ENCODE measurements at places on chromosomes 11 and 22.
A peak's percentile ranks its signal among the peaks of the same experiment; 100 is the strongest.

DNA sequence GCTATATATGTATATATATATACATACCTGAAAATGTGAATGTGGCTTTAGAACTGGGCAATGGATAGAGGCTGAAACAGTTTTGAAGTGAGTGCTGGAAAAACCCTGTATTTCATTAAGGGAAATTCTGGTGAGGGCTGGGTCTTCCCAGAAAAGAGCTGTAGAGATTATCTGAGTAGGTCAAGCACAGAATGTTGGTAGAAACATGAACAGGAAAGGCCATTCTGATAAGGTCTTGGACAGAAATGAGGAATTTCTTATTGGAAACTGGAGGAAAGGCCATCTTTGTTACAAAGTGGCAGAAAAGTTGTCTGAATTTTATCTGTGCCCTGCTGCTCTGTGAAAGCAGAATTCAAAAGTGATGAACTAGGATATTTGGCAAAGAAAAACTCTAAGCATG, 25.4 kb downstream of the RTL6 start:
- no peak for DNase-seq

GRCh38 chr22:50014655-50015401, 2.3 kb upstream of the IL17REL start:
- DNase-seq, result no peak

DNA sequence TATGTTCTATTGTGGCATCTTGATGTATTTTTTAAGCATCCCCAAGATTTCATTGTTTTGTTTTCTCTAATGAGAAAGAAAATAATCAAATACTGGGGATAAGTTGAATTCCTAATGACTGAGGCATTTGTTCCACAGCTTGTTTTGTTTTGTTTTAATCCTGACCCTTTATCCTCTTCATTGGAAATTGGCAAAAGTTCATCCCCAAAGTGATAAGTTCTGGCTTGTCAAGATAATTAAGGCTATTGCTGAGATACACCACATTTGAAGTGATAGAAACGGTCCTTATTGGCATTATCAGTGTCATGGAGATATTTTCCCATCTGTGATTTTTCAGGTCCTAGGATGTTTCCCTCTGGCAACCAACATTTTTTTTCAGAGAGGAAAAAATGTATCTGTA, 65.0 kb downstream of the SLC36A4 start:
- DNase-seq, result no peak

GRCh38 chr11:36452236-36452940, 57.7 kb downstream of the TRAF6 start:
- DNase-seq, result peak; percentile 82

DNA sequence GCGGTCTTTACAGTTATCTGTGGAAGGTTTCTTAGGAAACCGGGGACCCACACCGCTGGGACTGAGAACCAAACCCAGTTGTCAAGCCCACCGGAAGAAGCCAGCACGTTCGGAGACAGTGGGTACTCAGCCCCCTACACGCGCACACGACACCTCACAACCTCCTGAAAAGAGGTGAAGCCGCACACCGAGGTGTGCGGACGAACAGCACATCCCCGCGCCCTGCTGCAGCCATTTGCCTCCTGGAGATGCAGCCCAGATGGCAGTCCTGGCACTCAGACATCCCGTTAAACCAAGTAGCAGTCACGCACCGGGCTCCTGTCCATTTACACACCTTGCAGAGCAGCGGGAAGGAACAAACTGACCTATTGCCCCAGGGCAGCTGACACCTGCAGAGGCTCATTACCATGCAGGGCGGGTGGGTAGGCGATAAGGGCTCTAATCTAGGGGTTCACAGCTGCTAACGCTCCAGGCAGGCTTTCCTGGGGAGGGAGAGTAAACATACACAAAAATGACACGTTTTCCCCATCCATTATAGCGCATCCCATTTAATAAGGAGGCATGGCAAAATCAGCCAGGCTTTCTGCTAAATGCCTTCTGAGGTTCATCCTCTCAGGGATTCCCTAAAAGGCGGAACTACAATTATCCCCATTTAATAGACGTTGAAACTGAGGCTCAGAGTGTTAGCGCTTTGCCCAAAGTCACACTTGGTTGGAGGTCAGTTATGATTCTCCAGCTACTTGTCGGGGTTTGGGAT, 864 bp upstream of the EHBP1L1 start:
- DNase-seq, result peak; percentile 57

DNA sequence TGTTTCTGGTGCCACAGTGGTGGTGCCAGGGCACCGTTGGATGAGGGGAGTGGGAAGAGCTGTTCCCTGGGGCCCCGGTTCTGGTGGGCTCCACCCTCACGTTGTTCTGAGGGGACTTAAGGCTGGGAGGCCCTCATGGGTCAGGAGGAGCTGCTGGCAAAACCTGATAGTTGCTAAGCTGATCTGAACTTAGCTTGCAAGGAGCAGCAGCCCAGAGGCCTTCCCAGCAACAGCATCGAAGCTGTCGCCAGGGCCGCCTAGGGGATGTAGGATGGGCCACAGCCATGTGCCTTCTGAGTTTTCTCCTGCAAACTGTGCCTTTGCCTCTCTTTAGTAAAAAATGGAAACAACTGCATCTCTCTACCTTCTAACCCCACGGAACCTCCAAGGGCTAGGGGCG, 240.2 kb downstream of the TBC1D22A start:
- no peak for DNase-seq

GRCh38 chr11:72947229-72947628, 133.0 kb downstream of the ATG16L2 start:
- DNase-seq, result no peak

GRCh38 chr22:35664955-35665587, 16.8 kb downstream of the APOL6 start:
- DNase-seq, result no peak

GRCh38 chr11:41660585-41660984, 201.1 kb upstream of the LRRC4C start:
- no peak for DNase-seq

DNA sequence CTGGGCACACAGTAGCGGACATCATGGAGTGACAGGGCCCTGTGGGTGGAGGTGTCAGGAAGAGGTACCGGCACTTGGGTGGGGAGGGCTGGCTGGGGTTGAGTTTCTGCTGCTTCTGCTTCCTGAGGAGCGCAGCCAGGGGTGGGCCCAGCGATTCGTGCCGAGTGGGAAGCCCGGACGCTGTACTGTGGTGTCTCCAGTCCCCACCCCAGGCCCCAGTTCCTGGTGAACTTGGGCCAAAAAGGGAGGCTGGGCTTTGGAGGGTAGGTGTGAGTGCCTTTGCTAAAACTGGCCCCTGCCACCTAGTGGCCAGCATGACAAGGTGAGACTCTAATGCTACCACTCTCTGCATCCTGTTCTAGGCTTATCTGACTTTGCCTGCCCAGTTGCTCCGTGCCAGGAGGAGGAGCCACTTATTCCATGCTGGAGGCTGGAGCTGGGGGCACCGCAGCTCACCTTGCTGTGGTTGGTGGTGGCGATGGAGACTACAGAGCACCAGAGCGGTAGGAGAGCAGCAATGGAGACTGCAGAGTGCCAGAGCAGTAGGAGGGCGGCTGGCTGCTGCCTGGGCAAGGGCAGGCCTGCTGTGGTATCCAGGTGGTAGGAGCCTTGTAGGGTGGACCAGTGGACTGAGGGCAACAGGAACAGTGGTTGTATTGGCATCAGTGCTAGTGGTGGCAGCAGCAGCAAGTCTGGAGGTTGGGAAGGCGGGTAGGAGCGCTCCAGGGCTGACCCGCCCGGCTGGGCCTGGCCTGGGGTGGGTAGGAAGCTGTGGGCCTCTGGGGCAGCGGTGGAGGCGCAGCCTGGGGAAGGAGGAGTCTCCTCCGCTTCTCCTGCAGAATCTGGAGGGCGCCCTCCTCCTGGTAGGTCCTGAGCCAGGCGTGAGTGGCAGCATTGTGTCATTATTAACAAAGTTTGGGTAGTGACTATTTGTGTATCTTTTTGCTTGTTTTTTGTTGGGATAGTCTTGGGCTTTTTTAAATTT, 2.2 kb upstream of the RFPL2 start:
- DNase-seq, result peak; percentile 64

GRCh38 chr11:12286606-12287005, 90.8 kb upstream of the PARVA start:
- DNase-seq, result no peak

- DNase-seq, result no peak
These were observed 33.7 kb downstream of the EXPH5 start for GRCh38 chr11:108559904-108560303.

GRCh38 chr11:17224727-17225126, 16.9 kb upstream of the PIK3C2A start:
- DNase-seq, result no peak

- no peak for DNase-seq
These were observed 291.0 kb downstream of the BRD1 start for GRCh38 chr22:49536571-49537131.

GRCh38 chr11:75592715-75593114, 30.7 kb downstream of the SERPINH1 start:
- no peak for DNase-seq

DNA sequence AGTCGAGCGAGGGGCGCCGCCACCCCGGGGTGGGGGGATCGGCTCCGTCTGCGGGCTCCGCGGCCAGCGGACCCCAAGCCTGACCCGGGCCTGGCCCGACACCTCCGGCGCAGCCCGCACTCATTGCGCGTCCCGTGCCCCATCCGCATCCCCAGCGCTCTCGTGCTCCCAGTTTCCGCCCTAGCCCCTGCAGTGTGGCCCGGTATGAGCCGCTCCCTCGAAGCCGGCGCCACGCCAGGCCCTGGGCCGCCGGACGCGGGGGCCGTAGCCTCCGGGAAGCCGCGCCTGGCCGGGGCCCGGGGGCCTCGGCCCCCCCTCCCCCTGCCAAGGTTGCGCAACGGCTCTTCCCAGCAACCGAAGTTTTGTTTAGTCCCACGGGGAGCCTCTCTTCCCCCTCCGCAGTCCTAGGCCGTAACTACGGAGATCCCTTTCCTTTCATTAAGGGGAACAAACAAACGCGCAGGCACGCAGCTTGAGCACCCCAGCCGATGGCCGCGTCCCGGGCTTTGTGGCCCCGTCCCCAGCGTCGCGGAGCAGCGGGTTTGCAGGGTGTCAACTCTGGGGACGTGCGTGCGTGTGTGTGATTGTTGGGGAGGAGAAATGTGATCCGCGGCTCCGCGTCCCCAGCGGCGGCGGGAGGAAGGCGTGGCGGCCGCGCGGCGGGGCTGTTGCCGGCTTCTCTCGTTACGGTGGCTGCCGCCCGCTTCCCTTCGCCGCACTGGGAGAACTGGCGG, 883 bp downstream of the HIPK3 start:
- peak; percentile 93 for DNase-seq

- no peak for DNase-seq
These were observed 24.1 kb upstream of the APOA1 start for GRCh38 chr11:116861539-116861938.

DNA sequence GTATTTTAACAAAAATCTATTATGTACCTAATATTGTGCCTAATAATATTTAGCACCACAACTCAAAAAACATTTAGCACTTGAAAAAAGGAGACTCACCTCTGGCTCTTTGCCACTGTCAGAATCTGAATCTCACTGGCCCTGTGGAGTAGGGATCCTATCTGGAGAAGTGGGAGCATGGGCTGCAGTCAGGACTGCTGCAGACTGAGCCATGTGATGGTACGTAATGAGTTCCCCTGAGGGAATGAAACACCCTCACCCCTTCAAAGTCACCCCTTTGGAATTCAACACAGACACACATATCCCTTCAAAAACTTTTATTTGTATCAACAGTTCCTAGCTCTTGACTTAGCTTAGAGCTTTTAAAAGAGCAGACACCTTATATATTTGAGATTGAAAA, 6.5 kb downstream of the PTPMT1 start:
- DNase-seq, result no peak

DNA sequence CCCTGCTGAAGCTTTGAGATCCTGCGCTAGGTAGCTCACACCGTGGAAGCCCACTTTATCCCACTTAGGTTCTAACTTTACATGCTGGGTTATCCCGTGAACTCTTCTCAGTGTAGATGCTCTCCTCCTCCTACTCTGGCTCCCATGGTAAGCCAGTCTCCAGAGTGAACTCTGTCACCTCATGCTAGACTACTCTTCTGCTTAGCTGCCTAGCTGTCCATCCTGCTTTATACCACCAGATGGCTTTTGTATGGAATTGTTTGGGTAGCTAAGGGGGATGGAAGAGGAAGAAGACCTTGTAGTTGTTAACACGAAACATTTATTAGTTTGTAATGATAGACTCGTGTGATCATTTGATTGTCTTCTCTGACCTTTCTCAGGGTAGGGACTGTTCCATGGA, 46.8 kb downstream of the EMSY start:
- DNase-seq, result no peak

- no peak for DNase-seq
These were observed 48.1 kb upstream of the SHISAL1 start for GRCh38 chr22:44360668-44361381.

DNA sequence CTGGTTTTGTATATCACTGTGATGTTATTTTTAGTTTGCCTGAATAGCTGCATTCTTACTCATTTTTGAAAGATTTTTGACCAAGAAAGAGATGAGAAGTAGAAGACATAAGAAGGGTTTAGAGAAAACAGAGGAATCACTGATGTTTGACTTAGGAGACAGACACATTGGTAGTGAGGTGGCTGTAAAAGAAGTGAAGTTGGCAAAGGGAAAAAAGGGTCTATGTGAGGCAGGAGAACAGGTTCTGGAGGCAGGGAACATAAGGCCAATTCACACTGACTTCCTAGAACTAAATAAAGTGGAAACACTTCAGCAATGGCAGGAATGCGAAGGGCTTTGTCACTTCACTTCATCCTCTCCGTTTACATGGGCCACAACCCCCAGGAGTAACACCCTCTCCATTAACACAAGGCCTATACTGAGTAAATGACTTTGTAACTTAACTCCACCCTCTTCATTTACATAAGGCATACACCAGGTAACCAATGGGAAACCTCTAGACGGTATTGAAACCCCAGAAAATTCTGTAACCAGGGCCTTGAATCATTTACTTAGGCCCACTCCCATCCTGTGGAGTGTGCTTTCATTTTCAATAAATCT, 36.5 kb downstream of the CTSC start:
- no peak for DNase-seq

DNA sequence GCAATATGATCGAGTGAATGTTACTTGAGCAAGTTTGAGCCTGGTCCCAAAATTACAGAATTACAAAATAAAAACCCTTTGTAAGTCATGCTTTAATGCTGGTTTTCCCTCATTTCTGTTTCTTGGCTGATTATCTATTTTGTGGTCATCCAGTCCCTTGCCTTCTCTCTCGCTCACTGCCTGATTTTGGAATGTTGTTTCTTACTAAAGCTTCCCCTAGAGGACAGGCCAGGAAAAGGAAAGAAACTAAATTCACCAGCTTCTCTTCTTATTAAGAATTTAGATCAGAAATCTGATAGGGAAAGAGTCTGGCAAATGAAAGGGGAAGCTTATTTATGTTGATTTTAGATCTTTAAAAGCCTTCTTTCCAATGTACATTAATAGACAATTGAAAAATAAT, 16.6 kb upstream of the BDNF start:
- DNase-seq, result no peak

Data from KBM-7 (cell line).